ENCODE measurements at places on chromosomes 4 and X.

DNA sequence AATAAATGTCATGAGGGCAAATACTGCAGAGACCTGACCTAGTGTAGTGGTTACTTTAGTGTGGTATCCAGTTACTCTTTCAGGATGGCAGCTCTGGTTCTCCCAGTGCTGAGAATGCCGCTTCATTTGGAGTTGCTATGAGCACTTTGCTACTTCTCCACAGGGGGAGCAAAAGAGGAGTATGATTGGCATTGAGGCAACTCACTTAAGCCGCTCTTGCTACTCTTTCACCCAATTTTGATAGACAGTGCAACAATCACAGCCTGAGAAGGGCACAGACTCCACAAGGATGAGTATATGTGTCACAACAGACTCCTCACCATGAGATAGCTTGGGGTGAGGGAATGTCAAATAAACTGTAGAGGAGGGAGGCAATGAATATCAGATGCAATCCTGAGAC is 81.2 kb downstream of the NPY1R start:
- DNase-seq = no peak

- DNase-seq = no peak
These were observed 93.3 kb downstream of the GPRIN3 start for GRCh38 chr4:89214308-89214707.

- DNase-seq = no peak
These were observed 39.7 kb downstream of the IGFBP7 start for GRCh38 chr4:57070461-57070860.

GRCh38 chrX:139971394-139971749 is 6.1 kb upstream of the CXorf66 start:
- DNase-seq = no peak

- no peak for DNase-seq
These were observed 3.0 kb upstream of the PHOX2B start for GRCh38 chr4:41751449-41752061.

- DNase-seq = no peak
These were observed 9.9 kb downstream of the FHL1 start for GRCh38 chrX:136157187-136157586.

- DNase-seq = no peak
These were observed 102.0 kb downstream of the SORBS2 start for GRCh38 chr4:185709802-185710486.

DNA sequence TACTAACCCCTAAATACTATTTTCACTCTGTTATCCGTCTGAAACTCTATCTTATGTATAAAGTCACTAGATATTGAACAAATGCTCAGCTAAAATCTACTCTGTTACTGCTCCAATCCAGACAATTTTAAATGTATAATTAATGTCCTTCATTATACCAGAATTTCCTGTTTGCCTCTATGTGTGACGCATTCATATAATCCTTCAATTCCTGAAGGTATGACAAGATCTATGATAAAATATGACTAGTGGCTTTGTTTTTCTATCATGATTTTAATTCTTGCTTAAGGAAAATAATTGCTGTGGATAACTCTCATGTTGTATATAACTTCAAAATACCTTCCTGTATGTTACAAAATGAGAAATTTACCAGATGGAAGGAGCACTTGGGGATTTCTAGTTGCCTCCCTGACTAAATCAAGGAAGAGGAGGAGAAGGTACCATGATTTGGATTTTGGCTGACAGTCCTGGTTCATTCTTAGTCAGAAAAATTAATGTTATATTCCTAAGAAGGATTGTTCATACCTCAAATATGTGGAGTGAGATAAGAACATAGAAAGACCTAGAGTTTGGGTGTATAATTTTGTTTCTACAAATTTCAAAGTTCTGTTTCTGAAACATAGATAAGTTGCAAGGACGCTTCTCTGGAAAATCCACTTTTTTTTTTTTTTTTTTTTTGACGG is 4.9 kb downstream of the CXCL6 start:
- DNase-seq = no peak

- no peak for DNase-seq
These were observed 11.8 kb upstream of the SPON2 start for GRCh38 chr4:1183985-1184773.

DNA sequence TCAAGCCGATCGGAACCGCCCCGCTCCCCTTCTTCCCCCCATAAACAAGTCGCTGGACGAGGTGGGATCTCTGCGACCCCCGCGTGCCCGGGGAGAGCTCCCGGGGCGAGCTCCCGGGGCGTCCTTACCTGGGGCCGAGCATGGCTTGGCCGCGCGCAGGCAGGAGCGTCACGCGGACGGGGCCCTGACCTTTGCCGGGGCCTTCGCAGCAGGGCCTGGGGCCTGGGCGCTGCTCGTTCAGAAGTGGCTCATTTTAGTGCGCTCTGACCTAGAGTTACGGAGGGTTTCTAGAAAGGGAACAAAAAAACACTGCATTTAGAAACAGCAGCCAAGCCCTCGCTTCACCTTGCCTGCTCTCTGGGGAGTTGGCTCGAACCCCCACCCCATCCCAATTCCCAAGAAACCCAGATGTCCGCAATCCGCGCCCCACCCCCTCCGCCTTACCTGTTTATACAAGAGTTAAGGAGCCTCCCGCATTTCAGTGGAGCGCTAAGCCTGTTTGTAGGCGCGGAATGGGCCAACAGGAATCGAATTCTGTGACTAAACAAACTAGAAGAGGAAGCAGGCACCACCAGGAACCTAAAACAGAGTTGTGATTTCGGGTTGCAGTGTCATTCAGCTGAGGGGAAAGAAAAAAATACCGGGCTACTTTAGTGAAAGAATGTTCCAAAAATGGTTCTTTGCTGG is 814 bp upstream of the RBM47 start:
- DNase-seq = no peak

GRCh38 chrX:627995-628394 is 2.6 kb upstream of the SHOX start:
- DNase-seq = no peak

GRCh38 chr4:45910511-45910910 is 213.3 kb downstream of the GABRG1 start:
- DNase-seq = no peak

- no peak for DNase-seq
These were observed 310.2 kb upstream of the TBX22 start for GRCh38 chrX:79704325-79704724.

GRCh38 chrX:96590403-96590802 is 94.2 kb upstream of the DIAPH2 start:
- DNase-seq = no peak

- DNase-seq = no peak
These were observed 8.7 kb upstream of the MUC7 start for GRCh38 chr4:70463335-70463734.

DNA sequence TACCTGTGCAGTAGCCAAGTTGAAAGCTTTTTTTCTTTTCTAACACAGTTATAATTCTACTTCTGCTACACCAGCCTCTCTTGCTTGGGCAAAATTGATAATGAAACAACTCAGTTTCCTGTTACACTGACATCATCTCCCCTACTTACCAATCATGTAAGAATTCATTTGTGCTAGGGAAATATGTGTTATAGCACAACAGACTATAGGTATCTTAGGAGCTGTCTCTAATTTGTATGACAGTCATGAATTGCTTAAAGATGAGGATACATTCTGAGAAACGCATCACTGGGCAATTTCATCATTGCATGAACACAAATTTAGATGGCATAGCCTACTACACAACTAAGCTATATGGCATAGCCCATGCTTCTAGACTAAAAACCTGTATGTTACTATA is 246.3 kb upstream of the ANKRD50 start:
- no peak for DNase-seq

DNA sequence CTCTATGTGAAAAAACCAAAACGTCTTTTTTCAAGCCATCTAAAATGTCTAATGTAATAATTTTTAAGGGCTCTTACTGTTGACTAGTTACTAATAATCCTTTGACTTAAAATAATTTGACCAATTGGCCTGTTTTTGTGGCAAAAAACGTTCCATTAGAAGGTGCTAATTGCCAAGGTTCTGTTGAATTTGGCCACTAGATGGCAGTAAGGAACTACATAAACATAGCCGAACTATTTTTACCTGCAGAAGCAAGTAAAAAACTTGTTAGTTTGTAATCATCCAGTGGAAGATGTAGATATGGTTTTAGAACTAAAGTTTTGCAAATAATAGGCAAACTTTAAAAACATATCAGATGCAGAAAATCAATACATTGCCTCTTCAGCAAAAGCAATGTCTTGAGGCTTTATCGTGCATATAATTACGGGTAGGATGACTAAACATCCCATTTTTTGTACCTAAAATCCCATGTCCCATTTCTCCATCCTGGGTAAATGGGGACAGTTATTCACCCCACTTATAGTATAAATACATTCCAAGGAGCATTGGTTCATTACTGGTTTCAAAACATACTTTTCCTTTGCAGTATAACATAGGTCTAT is 57.6 kb downstream of the PROM1 start:
- peak; percentile 56 for DNase-seq

DNA sequence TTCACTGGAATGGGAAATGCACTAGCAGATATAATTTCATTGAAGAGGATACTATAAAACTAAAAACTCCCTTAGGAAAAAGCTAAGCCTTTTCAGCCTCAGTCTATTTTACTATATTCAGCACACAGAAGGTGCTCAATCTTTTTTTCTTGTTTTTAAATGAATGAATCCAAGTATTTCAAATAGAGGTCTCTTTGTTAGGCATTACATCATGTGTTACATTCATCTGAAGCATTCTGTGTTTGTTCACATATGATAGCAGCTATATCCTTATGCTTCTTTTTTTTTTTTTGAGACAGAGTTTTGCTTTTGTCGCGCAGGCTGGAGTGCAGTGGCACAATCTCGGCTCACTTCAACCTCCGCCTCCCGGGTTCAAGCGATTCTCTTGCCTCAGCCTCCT is 278.4 kb downstream of the CAMK2D start:
- no peak for DNase-seq

DNA sequence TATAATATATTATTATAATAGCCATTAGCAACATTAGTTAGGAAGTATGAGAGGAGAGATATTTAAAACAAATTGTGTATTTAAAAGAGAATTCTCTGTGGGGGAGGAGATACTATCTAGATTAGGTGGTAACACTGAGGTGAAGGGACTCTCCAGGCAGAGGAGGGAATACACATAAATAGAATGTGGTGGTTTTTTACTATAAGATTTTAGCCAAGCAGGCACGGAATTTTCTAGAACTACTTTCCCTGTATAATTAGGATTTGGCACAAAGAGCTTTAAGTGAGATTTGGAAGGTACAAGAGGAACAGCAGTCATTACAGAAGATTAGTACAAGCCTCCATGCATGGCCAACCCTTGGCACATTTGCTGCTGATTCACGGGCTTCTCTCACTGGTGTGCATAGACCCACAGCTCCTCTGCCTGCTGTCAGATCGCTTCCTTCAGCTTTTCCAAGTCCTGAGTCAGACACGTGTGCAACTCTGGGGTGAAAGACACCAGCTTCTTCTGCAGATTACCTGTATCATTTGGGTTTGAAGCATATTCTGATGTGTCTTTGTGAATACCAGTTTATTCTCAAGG is 685.5 kb downstream of the KCTD8 start:
- DNase-seq = no peak

DNA sequence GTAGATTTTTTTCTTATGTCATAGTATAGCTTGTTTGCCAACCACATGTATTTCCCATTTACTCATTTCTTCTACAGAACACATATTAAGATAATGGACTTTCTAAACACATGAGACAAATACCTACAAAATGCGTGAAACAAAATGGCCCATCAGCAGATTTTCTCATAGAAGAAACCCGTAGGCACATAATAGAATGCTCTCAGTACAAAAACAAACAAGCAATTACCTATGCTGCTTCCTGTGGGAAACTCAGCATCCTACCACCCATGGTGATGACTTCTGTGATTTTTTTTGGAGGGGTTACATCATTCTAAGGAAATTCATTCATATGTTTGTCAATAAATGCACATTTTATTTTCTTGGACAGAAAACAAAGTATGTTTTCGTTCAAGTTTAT is 343.6 kb downstream of the SPRY1 start:
- DNase-seq = no peak

GRCh38 chr4:40466789-40467188 is 131.7 kb downstream of the CHRNA9 start:
- no peak for DNase-seq

DNA sequence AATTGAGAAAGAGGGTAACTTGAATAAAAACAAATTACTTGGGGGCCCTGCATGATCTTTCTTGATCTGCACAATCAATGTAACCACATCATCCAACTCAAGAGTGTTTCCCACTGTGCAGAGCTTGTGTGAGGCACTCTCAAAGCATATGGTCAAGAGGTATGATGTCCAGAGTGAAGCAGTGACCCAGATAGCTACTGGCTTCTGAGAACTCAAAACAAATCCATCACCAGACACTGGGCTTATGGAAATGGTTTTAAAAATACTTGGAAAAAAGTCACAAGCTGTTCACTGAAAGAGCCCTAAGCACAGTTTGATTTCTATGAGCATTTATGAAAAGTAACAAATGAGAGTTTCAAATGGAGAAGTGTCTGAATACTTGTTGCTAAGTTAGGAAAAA is 361.0 kb downstream of the GRXCR1 start:
- DNase-seq = no peak

DNA sequence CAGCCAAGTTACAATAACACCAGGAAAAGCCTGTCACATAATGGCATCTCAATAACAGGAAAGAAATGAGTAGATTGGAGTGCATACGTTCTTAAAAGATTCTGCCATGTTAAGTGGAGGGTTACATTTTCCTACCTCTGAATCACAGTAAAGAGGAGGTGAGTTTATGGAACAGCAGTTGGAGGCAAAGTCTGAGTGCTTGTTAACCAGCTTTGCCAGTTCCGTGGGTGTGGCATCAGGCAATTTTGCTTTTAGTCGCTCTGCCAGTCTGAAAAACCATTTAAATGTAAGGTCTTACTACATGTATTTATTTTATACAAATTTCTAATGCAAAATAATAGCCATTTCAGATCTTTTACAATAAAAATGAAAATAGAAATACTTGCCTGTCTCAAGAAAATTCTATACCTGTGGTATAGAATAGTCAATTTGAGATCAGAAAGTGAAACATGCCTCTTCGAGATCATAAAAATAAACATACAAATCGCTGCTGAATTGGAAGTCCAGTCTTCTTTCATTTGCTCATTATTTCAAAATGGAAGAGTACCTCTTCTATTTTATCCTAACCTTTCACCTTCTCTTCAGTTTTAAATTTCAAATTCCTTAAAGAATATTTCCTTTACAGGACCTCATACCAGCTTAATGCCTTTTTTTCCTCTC is 31.4 kb downstream of the GC start:
- DNase-seq = no peak

- no peak for DNase-seq
These were observed 59.4 kb downstream of the KDR start for GRCh38 chr4:55066018-55066417.

GRCh38 chr4:128393101-128393704 is 105.6 kb upstream of the PGRMC2 start:
- DNase-seq = peak; percentile 78

DNA sequence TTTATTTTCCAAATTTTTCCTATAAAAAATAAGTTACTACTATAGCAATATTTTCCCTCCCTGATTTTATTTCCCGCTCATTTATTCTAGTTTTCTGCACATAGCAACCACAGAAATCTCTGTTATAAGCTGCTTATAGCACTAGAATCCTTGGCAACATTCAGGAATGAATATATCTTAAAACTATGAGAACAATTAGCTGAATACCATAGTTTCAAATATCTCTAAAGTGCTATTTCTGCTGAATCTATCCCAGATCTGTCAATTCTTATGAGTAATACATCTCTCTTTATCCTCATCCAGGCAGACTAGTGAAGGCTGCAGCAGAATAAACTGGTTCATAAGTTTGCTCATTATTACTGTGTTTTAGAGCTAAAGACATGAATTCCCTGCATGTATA is 622.9 kb upstream of the DIPK2B start:
- no peak for DNase-seq

- peak; percentile 8 for DNase-seq
These were observed 68.9 kb downstream of the COL25A1 start for GRCh38 chr4:109233570-109233969.
